Stimulated activated naive CD8-positive, alpha-beta T cell treated with anti-CD3 and anti-CD28 coated beads, Interleukin-15, Interleukin-2, amounts not matched to agents 100 U/mL and 50 U/mL, for 24 hours (primary cell): ENCODE measurements at places on chromosomes 5 and 9.
A peak's percentile ranks its signal among the peaks of the same experiment; 100 is the strongest.

DNA sequence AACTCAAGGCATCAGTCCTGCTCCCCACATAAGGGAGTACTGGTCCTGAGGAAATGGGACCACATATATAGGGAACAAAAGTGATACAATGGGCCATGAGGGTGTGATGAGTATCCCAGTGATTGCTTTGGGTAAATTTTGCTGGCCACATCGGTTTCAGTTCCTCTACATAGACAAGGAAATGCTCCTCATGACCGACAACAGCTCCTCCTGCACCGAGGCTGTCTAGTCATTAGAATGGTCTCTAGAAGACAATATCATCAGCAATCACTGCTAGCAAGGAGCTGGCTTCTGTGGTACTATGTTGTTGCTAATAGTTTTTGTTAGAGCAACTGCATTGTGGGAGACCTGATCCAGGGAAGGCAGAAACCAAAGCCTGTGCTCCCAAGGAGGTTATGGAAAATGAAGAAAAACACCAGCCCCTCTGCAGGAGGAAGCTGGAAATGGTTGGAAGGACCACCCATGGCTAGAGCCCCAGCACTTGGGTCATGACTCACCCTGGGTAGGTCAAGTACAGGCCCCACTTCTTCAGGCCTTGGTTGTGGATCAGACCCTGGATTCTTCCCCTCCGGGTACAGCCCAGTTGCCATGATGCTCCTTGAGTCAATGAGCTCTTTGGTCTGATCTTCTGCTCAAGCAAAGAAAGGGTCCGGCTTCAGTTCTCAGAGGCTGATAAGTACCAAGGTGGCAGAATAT, 3.4 kb upstream of the CTSL start:
- DNase-seq = no peak

DNA sequence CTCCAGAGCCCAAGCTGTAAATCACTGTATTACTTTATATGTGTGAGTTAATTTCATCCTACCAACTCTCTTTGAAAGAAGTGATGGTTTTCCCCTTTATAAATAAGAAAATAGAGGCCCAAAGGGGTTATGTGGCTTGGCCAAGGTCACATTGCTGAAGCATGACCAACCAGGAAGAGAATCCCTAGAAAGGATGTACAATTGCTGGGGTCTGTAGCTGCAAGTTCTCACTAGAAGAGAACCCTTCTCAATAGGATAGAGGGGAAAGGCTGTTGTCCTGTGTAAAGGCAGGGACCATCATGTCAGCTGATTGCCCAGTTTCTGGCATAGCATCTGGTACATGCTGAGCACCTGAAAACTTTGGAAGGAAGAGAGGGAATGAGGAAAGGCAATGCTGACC, 39.0 kb upstream of the FAT2 start:
- no peak for DNase-seq

DNA sequence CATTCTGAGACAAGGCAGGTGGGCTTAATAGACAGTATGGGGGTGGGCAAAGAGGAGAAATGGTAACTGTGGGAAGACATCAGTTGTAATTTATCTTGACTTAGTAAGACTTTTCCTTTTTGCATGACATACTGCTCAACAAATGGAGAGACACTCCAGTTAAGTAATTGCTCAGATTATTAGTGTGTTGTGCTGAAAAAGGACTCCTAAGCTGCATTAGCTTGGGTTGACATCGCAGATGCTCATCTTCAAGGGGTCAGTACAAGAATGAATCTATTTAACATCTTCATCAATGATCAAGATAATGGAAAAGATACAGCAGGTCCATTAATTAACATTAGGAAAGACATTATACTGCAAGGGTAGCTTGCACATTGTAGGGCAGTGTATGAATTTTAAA, 181.1 kb upstream of the ELAVL2 start:
- no peak for DNase-seq

DNA sequence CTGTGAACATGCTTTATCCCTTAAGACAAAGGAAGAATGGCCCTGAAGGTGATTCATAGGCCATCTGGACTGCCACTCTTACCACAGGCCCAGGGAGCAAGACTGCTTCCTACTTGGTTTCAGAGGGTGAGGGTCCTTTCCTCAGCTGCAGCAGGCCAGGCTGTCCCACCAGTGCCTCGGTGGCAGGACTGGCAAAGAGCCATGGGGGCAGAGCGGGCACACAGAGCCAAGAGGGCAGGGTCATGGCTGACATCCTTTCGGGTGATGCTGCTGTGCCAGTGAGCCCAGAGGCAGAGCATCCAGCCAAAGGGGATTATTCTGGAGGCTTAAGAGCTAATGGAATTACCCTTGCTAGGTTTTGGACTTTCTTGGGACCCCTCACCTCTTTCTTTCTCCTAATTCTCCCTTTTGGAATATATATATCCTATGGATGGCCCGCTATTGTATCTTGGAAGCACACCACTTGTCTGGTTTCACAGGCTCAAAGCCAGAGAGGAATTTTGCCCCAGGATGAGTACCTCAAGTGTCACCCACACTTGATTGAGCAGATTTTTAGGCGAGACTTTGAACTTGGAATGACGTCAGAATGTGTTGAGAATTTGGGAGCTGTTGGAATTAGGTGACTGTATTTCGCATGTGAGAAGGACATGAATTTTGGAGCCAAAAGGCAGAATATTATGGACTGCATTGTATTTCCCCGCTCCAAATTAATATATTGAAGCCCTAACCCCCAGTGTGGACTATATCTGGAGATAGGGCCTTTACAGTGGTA, 180.6 kb downstream of the BARX1 start:
- no peak for DNase-seq

DNA sequence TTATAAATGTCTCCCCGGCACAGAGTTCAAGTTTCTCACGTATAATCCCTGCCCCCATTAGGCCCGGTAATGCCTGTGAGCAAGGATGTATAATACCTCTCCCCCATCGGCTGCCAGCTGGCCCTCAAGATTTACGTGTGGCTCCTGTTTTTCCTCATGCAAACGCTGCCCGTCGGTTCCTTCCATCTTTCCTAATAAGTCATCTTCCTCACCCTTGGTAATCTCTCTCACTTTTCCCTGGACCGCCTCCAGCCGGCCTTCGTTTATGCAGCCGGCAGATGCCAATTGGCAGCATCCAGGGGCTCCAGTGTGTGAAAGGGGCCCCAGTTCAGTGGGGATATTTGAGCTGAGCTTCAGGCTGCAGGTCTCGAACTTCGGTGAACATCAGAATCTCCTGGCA, 86.5 kb upstream of the NEURL1B start:
- no peak for DNase-seq

- no peak for DNase-seq
These were observed 241.0 kb upstream of the IRX1 start for GRCh38 chr5:3354606-3355005.

- no peak for DNase-seq
These were observed 569.5 kb upstream of the WWC1 start for GRCh38 chr5:167721926-167722440.

GRCh38 chr5:30781643-30782042, 411.8 kb upstream of the CDH6 start:
- no peak for DNase-seq

DNA sequence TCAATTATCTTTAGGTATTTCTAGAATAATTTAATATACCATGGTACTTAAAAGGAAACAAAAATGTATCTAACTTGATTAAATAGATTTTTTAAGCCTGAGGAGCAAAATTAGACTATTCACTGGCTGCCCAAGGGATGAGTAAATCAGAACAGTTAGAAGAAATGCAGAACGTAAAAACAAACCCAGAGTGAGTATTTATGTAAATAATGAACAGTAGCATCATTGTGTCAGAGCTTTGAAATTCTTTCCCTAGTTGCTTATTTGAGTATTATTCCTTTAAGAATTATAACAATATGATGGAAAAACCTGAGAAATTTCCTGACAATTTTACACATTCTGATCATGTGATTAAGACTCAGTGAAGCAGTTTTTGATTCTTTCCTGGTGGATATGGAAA, 200.9 kb downstream of the GDNF start:
- no peak for DNase-seq

DNA sequence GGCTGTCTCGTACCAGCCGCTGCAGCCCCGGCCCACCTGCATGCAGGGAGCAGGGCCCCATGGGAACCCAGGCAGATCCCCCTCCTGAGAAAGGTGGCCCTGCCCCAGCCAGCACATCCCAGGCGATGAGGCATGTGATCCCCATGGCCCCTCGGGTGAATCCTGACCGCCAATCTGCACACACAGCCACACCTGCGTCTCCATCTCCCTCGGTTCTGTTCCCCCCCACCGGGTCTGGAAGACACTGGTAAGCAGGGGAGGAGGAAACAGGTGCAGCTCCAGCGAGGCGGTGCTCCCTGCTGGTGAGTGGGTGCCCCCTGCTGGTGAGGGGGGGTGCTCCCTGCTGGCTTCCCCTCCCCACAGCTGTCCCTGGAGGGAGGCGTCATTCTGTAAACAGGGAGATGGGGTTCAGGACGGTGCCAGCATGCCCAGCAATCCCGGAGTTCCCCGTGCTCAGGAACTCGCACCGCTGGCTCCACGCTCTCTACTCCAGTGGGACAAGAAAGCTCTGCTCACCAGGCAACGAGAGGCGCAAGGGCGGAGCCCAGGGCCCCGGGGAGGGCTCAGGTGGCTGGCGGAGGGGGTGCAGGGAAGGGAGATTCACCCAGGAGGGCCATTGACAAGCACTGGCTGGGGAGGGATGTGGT, 28.4 kb upstream of the SLC12A7 start:
- DNase-seq = peak; percentile 84

DNA sequence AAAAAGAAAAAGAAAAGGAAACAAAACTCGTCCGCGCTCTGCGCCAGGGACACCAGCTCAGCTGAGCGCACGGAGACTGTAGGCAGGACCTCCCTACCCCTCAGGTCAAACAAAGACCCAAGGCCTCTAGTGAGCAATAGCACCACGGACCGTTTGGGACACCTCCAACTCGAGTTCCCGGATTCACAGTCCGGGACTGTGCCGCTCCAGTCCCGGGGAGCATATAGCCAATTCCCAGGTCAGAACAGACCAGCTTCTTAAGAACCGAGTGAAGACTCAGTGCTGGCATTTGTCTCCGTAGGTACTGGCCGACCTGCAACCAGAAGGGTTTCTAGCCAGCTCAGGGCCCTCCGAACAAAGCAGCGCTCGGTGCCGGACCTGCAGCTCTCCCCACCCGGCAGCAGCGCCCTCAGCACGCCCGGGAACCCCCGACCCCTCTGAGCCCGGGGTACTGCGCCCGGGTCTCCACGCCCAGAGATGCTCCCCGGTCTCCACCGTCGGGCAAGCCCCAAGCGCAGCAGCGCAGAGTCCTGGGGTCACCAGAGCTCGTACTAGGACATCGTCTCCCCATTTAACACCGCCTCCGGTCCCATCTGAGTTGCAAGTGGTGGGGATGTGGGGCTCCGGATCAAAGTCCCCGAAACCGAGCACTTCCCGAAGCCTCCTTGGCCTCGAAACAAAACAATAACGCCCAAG, 591 bp downstream of the ABCA1 start:
- peak; percentile 32 for DNase-seq

DNA sequence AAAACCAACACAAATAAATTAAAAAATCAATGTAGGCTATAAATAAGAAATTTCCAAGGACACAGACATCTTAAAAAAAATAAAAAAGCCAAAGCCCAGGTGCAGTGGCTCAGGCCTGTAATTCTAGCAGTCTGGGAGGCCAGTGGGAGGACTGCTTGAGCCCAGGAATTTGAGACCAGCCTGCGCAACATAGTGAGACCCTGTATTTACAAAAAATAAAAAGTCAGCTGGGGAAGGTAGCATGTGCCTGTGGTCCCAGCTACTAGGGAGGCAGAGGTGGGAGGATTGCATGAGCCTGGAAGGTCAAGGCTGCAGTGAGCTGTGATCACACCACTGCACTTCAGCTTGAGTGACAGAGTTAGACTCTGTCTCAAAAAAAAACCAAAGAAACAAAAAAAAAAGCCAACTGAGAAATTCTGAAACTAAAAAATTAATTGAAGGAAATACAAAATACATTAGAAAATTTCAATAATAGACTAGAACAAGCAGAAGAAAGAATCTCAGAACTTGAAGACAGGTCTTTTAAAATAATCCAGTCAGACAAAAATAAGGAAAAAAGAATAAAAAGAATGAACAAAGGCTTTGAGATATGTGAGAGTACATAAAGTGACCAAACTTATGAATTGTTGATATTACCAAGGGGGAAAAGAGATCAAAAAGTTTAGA, 149.5 kb upstream of the PANK3 start:
- DNase-seq = no peak

GRCh38 chr5:26482076-26482809, 556.1 kb downstream of the CDH9 start:
- DNase-seq = no peak

- peak; percentile 62 for DNase-seq
These were observed 281.3 kb downstream of the ARRDC3 start for GRCh38 chr5:91101600-91102379.

- no peak for DNase-seq
These were observed 217.5 kb downstream of the DRD1 start for GRCh38 chr5:175226506-175226905.

- DNase-seq = peak; percentile 22
These were observed 11.1 kb downstream of the CNTFR start for GRCh38 chr9:34578241-34579103.

- DNase-seq = no peak
These were observed 99.4 kb downstream of the MTREX start for GRCh38 chr5:55407059-55407684.

DNA sequence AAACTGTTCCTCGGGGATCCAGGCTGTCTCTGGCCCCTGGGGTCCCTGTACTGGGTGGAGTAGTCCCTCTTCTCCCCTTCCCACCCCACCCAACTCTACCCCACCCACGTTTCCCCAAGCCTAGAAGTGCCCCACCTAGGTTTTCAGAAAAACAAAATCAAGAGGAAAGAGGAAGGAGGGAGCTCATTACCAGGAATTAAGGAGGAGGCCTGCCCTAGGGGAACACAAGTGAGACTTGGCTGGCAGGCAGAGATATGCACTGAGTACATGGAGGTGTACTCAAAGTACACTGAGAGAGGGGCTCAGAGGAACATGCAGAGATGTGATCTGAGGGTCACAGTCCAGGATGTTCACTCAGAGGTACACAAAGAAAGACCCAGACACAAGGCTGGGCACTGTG, 10.2 kb downstream of the AQP3 start:
- DNase-seq = no peak

- no peak for DNase-seq
These were observed 150.4 kb upstream of the CYLC2 start for GRCh38 chr9:102844716-102845115.

GRCh38 chr5:66285343-66285922, 141.3 kb downstream of the SREK1 start:
- DNase-seq = no peak

DNA sequence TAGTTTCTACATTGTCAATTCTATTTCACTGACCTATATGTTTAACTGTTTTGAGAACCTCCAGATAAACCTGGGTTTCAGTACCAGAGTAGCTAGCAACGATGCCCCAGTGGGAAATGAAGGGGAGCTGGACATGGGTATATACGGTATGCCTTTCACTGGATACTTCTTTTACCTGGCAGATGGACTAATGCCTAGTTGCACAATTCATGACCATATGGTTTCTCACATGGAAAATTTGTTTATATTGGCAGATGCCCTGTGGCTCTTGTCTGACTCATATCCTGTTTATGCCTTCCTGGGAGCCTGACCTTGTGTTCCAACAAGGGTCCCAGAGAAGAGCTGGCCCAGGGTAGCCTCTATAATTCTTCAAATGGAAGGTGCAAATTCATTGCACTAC, 144.1 kb downstream of the MAT2B start:
- no peak for DNase-seq

GRCh38 chr9:137828527-137829259, 48.9 kb upstream of the CACNA1B start:
- DNase-seq = peak; percentile 24

- no peak for DNase-seq
These were observed 10.8 kb upstream of the BARX1 start for GRCh38 chr9:93965830-93966577.

GRCh38 chr5:151058891-151059489, 21.8 kb downstream of the TNIP1 start:
- no peak for DNase-seq

- peak; percentile 56 for DNase-seq
These were observed 4.3 kb downstream of the NHP2 start for GRCh38 chr5:178149199-178149932.
